ENCODE measurements at places on chromosomes 3 and 15.

GRCh38 chr3:194985031-194985578 is 285.9 kb downstream of the XXYLT1 start:
- DNase-seq: peak; percentile 50

DNA sequence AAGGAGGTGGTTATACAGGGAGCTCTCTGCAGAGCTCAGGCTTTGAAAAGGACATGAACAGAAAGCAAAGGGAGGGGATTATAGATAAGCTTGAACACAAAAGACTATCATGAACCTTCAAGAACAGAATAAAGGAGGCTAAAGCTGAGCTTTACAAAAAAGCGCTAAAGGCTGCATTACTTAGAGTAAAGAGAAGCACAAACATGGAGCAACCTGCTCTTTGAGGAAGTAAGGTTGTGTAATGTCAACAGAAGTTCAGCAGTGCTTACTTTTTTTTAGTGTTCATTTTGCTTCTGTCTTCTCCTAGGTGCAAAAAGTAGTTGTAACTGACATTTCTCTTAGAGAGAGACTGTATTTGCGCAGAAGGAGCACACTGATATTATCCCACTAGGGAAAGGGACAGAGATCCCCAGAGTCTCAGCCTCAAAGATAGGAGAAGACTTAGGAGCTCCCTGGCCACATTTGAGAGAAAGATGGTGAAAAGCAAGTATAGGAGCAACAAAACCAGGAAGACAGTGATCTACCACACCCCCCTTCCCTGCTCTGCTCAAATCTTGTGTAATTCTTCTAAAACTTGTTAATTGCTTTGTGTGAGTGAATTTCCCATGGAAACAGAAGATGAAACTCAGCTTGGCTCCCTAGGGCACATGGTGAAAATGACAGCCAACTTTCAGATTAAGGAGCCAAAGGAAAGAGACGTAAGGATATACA is 54.7 kb downstream of the QTRT2 start:
- DNase-seq: no peak

DNA sequence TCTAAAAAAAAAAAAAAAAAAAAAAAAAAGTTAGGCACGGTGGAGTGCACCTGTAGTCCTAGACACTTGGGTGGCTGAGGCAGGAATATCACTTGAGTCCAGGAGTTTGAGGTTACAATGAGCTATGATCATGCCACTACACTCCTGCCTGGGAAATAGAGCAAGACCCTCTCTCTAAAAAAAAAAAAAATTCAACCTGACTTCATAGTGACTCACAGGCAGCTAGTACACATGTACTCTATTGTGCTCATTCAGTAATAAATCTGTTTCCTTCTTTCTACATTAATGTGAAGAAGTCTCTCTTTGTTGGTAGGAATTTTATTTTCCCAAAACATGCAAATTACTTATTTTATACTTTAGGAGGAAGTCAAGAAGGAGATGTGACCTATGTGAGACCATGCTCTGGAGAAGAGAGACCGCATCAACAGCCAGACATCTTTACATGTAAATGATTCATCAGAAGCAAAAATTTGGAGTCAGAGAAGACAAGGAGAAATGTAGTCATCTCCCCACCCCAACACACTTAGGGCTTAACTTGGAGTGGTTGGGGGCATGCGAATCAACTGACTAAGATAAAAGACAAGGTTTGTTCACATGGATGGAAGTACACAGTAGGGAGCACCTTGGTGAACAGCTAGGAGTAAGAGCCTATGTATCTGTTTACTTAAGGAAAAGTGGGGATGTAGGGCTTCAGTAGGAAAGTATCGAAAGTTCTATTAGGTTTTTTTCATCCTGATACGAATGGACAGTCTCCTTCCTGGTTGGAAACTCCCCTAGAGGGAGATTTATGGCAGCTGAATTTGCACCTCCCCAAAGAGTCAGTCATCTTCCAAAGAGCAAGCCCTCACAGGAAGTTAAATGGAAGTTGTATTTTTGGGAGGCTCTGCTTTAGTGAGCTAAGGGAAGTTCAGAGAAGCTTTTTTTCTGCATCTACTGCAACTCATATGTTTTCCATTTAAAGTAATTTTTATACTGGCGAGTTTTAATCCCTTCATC is 23.0 kb upstream of the NMD3 start:
- DNase-seq: no peak

GRCh38 chr3:66380200-66380932 is 120.5 kb downstream of the LRIG1 start:
- no peak for DNase-seq
